ENCODE measurements at places on chromosomes 1 and 21.

DNA sequence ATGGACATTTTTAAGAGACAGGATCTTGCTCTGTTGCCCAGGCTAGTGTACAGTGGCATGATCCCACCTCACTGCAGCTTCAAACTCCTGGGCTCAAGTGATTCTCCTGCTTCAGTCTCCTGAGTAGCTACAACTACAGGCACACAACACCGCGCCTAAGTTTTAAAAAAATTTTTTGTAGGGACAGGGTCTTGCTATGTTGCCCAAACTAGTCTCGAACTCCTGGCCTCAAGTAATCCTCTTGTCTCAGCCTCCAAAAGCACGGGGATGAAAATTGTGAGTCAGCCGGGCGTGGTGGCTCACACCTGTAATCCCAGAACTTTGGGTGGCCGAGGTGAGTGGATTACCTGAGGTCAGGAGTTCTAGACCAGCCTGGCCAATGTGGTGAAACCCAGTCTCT, 20.4 kb downstream of the MYSM1 start:
- no peak for DNase-seq

DNA sequence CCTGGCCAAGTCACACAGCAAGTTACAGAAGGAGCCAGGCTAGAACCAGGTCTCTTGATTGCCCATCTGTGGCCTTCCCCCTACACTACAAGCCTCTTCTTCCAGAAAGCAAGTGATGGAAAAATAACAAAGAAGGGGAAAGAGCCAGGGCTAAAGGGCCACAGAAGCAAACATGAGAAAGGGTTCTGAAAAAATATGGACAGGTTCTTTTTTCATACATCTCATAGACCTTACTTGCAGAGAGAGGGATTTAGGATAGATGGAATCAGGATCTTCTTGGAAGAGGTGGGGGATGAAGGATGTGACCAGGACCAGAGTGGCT, 3.2 kb downstream of the RHBG start:
- DNase-seq, result no peak

- DNase-seq, result no peak
Observed at GRCh38 chr1:183783342-183783741, 21.6 kb upstream of the RGL1 start.

GRCh38 chr1:1345384-1345783, 3.8 kb downstream of the DVL1 start:
- DNase-seq, result no peak

- peak; percentile 79 for DNase-seq
Observed at GRCh38 chr1:48677306-48678287, 99.1 kb downstream of the BEND5 start.

DNA sequence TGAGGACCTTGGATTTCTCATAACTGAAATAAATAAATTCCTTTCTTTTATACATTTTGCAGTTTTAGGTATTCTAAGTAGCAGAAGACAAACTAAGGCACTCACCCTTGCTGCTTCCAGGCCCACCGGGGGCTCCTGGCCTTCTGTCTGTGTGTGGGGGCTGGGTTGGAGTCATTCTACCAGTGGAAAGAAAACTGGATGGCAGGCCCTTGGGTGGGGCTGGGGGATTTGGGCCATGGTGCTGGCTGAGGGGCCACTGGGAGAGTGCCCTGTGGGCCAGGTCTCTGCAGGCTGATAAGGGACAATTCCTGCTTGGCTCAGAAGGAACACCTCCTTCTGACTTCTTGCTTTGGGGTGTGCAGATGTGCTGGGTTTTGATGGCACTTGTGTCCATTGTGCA, 54.0 kb upstream of the CSF3R start:
- no peak for DNase-seq

GRCh38 chr1:175887981-175888428, 144.6 kb upstream of the TNR start:
- DNase-seq, result peak; percentile 82

DNA sequence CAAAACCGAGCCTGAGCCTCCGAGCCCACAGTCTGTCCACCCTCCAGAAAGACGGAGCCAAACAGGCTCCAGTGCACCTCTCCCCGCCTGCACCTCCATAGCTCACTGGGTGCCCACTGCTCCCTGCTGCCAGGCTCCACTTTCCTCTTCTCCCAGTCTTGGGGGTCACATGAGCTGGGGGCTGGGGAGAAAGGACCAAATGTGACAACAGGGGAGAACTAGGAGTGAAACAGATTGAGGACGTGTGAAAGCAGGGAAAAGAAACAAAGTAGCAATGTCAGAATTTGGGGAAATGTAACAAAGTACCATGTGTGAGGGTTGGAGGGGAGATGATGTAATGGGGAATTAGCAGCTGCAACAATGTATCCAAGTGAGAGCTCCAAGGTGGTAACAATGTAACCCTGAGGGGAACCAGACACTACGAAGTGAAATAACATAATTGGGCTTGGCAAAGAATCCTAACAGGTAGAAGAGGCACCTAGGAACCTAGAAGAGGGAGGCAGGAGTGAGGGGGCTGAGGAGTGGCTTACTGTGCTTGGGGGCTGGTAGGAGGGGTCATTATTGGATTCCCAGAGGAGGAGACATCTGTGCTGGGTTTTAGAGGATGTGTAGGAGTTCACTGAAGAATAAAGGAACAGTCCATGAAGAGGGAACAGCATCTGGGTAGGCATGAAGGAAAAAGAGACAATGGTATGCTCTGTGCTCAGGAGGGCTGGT, 12.5 kb downstream of the SDC3 start:
- DNase-seq, result no peak
